T-helper 22 cell (primary cell): ENCODE measurements at places on chromosomes 1 and 21.

DNA sequence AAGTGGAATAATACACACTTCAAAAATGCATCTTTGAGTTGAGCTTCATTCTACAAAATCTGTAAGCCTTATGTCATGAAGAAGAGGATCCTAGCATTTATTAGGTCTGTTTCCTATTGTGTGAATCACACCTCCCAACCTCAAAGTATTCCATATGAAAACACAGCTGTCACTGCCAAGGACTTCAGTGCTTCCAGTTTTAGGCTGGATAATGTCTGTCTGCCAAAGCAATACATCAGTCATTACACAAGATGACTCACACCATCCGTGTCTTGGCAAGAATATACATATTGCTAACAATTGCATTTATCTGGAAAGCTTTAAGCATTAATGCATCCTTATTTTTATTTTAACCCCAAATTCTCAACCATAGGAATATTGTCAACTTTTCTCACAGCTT, 125.7 kb upstream of the TMPRSS15 start:
- no peak for DNase-seq

DNA sequence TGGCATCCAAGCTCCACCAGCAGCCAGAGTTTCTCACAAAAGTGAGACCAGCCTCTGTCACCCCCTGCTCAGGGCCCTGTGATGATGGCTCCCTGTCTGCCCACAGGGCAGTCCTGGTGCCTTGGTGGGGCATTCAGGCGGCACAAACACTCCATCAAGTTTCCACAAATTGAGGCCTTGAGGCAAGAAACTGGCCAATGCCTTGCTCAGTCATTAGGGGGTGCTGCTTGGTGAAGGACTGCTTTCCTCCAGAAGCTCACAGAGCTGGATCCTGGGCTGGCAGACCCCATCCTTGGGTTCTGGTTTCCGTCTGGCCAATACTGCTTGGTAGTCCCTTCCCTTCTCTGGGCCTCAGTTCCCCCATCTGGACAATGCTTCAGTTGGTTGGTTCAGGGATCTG, 12.5 kb upstream of the AHDC1 start:
- DNase-seq = no peak

DNA sequence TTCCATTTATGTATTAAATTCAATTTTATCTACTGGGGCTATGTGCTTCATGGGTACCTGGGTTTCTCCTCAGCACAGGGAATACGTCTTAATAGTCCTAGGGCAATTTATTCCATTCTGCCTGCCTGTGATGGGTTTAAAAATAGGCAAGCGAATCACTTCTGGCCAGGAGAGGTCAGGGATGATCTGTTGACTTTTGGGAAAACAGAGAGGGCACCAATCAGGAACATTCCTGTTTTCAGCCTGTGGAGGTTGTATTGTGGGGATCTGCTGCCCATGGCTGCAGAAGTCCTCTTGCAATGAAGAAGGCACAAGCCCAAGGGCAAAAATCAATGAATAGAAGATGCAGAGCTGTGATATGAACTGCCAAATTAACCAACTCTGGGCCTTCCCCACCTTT, 303.1 kb downstream of the CTH start:
- DNase-seq = no peak

DNA sequence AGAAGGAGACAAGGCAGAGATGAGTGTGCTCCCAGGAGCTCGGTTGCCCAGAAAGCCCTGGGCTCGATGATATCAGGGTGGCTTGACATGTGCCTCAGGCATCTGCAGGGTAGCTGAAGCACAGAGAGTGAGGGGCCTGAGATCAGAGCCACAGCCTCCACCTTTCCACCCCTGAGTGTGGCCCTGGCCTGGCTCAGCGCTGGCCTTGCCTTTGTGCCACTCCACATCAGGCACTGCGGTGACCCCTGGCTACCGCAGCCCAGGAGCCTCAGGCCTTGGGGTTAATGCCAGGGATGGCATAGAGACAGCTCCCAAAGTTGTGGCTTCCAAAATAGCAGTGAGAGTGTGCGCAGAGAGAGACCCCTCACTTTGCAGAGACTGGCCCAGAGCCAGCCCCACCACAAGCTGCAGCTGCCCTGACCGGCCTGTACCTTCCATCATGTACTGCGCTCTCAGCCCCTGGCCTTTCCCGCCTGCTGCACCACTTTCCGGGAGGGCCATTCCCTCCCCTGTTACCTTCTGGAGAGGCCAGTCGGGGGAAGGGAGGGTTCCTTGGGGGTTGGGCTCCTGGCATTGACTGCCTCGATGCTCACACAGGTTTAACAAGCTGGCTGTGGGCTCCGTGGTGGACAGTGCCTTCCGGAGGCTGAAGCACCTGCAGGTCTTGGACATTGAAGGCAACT, 19.5 kb downstream of the PODN start:
- no peak for DNase-seq

GRCh38 chr1:65066766-65067490, 81.1 kb upstream of the AK4 start:
- DNase-seq = peak; percentile 69

DNA sequence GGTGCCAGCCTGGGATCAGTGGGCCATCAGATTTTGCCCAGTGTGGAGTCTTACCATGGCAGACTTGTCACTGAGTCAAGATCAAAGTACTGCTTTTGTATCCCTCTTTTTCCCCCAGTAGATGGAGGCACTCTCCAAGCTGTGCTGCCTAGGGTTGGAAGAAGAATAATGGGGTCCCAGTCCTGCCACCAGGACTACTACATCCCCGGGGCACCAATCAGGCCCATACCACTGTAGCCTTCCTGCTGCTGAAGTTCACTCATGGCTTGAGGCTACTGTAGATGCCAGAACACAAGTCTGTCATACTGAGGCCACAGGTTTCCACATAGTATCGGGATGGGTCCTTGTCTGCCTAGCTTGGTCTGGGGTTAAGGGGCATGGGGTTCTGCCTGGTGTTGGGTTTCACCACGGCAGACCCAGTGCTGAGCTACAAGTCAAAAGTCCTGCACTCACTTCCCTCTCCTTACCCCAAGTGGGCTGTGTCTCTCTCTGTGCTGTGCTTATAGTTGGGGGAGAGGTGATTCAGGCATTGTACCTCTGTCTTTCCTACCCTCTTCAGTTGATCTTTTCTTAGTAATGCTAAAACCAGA, 53.4 kb downstream of the PKN2 start:
- DNase-seq = no peak

DNA sequence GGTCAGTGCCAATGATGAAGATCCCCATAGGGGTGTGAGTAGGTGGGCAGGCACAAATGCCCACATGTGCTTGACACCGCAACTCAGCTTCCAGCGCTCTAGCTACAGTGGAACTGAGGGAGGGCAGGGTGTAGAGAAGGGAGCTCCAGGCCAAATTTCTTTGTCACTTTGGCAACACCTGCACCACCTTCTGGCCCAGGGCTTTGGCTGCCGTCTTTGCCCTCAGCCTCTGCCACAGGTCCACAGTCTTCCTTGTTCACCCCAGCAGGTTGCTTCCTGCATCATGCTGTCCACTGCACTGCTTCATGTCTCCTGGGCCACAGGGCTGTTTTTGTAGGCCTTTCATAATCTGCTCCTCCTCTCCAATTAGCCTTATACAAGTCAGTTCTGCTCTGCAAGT, 20.4 kb upstream of the FMOD start:
- no peak for DNase-seq

DNA sequence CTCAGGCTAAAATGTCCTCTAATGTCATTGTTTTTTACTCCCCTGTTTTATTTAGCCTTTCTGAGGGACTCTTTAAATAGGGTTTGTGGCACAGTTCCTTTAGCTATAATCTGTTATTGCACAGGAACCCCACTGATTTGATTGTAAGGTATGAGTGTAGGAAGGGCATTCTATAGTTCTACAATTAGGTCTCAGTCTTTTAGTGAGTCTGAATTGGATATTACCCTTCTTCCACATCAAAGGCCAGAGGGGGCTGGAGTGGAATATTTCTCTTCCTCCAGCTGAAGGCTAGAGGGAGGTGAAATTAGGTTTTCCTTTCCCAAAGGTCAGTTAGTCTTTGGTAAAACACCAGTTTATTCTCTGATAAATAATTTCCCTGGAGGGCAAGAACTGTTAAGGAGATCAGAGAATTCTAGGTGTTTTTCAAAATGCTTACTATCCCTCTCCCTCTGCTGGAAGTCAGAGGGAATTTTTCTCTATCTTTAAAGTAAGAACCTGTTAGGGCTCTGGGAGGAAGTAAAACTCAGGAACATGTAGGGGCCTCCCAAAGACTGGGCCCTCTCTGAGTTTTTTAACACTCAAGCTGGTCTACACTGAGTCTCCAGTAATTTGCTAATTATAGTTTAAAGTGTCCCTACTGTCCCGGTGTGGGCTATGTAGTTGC, 176.3 kb upstream of the ZNHIT6 start:
- no peak for DNase-seq

- DNase-seq = no peak
Measured at GRCh38 chr1:168759077-168759476, 30.1 kb upstream of the DPT start.

- no peak for DNase-seq
Measured at GRCh38 chr1:1554926-1555915, 14.8 kb upstream of the TMEM240 start.
